ENCODE measurements at places on chromosomes 2 and 18.
A peak's percentile ranks its signal among the peaks of the same experiment; 100 is the strongest.

- DNase-seq, result no peak
Measured at GRCh38 chr2:237294460-237294859, 119.5 kb downstream of the COL6A3 start.

DNA sequence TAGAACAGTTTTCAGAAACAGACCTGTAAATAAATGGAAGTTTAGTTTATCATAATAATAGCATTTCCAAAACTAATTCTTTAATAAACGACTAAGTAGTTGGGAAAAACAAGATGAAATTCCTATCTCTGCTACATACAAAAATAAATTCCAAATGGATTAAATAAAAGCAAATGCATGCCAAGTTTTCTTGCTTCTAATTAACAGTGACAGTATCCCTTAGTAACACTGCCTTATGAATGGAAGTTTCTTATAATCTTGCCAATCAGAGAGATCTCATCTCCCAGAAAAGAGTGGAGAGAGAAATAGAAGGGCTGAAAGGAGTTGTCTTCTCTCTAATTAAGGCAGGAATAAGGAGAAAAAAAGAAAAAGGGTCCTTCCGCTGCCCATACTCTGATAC, 133.9 kb downstream of the GFPT1 start:
- DNase-seq, result no peak

DNA sequence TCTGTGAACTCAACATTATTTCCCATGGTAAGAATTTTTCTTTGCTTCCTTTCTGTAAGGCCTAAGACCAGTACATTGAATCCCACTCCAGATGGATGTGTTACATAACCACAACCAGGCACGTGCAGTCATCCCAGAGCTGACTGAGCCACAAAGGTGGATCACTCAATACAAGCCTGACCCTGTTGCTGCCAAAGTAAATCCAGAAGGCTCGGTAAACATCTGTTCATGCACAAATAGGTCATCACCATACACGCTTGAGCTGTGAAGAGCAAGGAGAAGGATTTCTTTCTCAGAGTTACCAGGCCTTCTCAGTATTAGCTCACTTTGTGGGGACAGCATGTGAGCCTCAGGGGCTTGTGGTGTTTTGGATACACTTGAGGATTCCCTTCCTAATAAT, 791.4 kb upstream of the FANCL start:
- DNase-seq, result no peak

- DNase-seq, result peak; percentile 41
Measured at GRCh38 chr2:196696423-196697079, 57.0 kb downstream of the CCDC150 start.

GRCh38 chr18:3605954-3606443, 156.0 kb downstream of the TGIF1 start:
- peak; percentile 38 for DNase-seq

DNA sequence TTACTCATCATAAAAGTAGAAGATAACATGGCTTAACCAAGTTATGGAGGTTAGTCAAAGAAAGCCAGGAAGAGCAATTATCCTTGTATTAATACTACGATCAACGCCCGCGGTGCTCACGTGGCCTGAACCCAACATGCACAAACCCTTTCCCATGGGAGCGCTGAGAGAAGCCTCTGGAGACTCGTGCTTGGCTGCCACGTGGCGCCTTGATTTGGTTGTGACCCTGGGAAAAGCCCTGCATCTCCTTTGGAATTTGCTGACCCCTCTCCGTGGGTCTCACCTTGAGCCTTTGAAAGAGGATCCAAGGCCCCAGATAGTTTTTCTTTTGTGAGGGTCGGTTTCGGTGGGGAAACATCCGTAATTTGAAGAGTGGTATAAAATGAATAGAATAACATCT, 255.6 kb downstream of the DCDC2C start:
- DNase-seq, result no peak

Measured in LoVo (cell line).